Suppressor macrophage (primary cell): ENCODE measurements at places on chromosomes 12 and 14.

DNA sequence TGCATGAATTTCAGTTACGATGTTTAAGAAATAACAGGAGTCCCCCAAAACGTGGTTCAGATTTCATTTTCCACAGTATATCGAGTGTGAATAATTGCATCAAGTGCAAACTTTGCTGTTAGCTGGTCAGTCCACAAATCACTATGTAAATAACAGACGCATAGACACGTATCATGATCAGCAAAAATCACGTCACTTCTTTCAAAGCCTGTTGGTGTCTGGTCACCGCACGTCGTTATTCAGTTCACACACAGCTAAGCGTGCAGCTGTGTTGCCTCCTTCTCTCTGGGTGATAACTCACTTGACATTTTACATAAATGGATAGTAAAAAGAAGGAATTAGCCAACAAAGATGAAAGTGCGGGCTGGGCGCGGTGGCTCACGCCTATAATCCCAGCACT lies 126.8 kb upstream of the MED13L start:
- DNase-seq: no peak

GRCh38 chr12:107330831-107331431 lies 237.6 kb upstream of the CRY1 start:
- DNase-seq: no peak

- DNase-seq: no peak
Measured at GRCh38 chr14:55309761-55310365, 38.6 kb downstream of the FBXO34 start.

DNA sequence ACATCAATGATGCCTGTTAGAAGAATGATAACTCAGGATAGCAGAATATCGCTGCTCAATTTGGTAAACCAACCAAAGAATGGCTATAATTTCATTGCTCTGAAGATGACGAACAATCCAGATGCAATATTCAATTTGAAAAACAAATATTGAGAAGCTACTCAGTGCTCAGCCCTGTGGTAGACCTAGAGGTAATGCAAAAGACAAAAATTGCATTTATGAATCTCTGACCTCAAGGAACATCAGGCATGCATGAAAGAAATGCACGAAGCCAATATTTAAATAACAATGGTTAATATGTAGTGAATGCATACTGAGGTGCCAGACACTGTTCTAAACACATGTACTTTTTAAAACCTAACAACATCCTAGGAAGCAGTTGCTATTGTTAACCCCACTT lies 298.6 kb upstream of the TMTC1 start:
- DNase-seq: no peak

- no peak for DNase-seq
Measured at GRCh38 chr12:19194963-19195362, 65.4 kb downstream of the PLEKHA5 start.

DNA sequence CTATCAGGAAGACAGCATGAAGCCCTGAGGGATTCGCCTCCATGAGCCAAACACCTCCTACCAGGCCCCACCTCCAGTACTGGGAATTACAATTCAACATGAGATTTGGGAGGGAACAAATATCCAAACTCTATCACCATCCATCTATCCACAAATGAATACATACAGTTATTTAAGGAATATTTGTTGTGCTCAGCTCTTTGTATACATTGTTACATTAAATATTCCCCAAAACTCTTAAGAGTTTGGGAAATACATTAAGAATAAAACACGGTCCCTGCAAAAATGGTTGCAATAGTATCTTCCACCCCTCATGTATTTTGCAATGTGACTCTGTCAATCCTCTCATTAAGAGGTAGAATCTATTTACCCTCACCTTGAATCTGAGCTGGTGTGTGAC lies 109.8 kb upstream of the PLXNC1 start:
- no peak for DNase-seq
